ENCODE measurements at places on chromosomes 5 and 9.

GRCh38 chr5:77843570-77844372, 67.6 kb upstream of the TBCA start:
- DNase-seq = no peak

- peak; percentile 6 for DNase-seq
These were observed 626.5 kb downstream of the DMRTA1 start for GRCh38 chr9:23073136-23073535.

DNA sequence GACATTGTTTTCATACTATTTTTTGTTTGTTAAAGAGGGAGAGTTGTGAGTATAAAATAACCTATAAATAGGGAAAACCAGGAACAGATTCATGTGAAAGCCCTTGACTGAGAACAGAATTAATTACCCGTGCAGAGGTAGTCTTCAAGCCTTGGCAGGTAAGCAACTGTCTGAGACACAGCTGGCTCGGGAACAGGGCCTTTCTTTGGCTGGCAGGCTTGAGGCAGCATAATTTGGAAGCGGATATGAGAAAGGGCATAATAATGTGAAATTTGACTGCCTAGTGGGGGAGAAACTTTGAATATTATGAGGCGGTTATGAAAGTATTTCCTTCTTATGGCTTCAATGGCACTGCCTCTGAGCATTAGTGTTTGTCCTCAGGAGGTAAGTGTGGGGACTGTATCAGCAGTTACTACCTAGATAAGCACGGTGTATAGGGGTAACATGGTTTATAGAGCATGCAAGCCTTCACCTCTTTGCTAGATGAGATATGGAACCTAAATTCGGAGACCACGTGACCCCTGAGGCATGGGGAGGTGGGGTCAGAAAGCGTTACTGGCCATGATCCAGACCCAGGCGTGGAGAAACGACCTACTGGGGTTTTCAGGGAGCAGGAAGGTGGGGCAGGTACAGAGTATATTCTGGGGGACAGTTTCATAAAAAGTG, 210.2 kb upstream of the GAS1 start:
- peak; percentile 41 for DNase-seq

DNA sequence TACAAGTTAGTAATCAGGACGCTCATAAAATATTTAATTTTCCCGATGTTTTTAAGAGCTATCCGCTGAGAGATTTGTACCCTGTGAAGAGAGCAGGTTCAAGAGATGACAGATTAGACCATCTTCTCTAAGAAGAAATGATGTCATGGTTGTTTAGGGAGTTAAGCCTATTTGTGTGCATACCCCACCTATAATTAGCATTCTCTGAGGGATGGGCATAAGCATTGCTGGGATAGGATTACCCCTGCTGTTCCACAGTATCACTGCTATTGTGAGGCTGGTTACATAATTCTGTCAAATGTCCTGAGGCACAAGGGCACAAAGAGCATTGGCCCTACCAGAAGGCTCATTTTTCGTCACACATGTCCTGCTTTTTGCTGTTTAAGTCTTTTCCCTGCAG, 687.0 kb downstream of the CETN3 start:
- DNase-seq = no peak

DNA sequence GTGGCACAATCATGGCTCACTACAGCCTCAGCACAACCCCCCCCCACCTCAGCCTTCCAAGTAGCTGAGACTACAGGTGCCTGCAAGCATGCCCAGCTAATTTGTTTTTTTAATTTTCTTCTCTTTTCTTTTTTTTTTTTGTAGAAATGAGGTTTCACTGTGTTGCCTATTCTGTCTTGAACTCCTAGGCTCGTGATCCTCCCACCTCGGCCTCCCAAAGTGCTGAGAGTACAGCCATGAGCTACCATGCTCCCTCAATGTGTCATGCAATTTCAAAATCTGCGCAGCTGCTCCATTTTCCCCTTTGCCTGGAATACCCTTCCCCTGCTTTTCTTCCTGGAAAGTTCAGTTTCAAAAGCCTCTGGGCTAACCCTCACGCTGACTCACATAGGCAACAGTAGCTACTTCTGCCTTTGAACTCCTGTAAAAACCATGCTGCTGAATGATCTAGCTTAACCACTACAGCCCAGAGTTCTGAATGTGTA, 71.0 kb upstream of the IL7R start:
- no peak for DNase-seq

DNA sequence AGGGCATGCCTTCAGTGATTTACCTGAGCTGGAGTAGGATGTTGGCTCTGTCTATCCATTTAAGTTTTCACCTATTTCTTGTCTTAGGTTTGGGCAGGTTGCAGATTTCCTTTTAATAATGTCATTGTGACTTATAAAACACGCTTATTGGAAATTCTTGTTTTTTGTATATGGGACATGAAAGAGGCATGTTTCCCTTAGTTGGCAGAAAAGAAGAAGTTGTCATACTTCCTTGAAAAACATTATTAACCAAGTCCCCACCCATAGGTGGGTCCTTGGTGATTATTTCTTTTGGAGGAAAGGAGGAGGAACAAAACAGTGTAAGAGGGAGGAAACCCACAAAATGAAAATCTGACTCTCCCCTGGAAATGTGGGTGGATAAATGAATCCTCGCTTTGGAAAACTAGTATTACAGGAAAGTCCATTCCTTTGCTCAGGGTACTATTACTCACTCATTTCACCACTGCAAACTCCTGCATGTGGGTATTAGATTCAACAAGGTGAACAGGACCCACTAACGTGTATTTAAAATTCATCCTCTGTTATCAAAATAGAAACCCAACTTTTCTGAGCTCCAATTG, 9.3 kb downstream of the CER1 start:
- DNase-seq = no peak

- DNase-seq = no peak
These were observed 533 bp downstream of the DCANP1 start for GRCh38 chr5:135446615-135447014.

DNA sequence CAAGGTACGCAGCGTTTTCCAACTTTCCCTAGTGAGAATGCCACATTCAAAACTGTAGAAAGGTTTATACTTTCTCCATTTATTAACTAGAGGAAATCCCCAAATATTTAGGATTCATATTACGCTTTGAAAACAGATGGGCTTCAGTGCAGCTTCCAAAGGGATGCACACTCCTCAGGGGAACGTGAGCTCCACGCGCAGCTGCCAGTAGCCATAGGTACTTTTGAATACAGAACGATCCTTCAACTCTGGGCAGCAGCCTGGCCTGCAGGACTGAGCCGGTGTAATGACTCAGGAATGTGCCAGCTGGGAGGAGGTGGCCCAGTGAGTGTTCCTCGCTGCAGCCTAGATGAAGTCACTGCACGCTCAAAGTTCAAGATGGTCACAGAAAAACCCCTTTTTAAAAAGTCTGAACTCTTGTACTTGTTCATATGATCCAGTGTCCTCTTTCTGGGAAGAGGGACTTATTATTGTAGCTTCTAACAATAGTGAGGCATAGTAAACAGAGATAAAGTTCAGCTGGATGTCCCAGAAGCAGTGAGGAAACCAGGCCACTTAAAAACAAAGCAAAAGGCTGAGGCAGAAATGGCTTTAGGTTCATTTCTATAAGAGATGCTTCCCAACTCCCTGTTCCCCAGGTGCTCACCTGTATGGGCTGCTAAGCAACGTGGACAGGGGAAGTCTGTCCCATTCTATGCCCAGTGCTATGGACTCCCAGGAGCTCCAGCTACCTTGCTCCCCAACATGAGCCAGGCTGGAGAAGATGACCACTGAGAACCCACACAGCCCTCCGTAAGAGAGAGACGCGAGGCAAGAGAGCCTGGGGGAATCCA, 130.0 kb downstream of the LHFPL2 start:
- peak; percentile 90 for DNase-seq

GRCh38 chr5:90170261-90170660, 239.3 kb downstream of the CETN3 start:
- no peak for DNase-seq
